ENCODE measurements at places on chromosomes 13 and 19. TPM values are rescaled to one million over a fixed set of nuclear protein-coding genes. Genes with fewer than 3 reads are reported as not detected.

- DNase-seq, result no peak
Observed at GRCh38 chr19:40413291-40413845, at the start of gene PRX. Gene PRX, minus strand, starts transcription at chr19:40413378. Its CDS starts 5,446 bp downstream, at chr19:40407932.

DNA sequence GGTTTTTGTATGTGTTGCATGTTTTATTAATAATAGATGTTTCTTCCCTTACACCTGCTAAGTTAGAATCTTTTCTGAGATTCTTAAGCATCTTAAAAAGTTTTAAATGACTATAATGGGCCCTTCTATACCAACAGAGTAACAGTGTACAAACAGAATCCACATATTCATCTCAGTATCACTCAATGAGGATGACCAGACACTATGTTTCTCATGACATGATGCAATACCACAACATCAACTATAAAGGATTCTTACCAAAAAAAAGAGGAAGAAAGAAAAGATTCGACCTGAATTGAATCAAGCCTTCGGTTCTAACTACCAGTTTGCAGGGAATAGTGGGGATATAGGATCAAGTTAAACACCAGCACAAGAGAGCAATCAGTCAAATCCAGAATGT is 56.5 kb downstream of the INTS6 start:
- DNase-seq, result no peak

- DNase-seq, result no peak
Observed at GRCh38 chr13:20156702-20157101, 4.2 kb downstream of the GJA3 start.

ETHE1 gene
- total RNA-seq, result 44.6 TPM

GRCh38 chr19:39133431-39134270 is 8.1 kb downstream of the PAK4 start:
- DNase-seq, result no peak
